SK-N-SH (cell line): ENCODE measurements at places on chromosomes 16 and 17.
A peak's percentile ranks its signal among the peaks of the same experiment; 100 is the strongest.

GRCh38 chr17:17830740-17831207 lies 6.0 kb downstream of the SREBF1 start:
- H3K36me3 ChIP-seq: no peaks in the 10 kb centered on the region
- H3K4me3 ChIP-seq: no peak overlapping the region
- no peaks in the 10 kb centered on the region for H3K27me3 ChIP-seq
- no peak for DNase-seq
- H3K27ac ChIP-seq: peak overlapping the region; percentile 97
- H3K4me1 ChIP-seq: no peaks in the 10 kb centered on the region

DNA sequence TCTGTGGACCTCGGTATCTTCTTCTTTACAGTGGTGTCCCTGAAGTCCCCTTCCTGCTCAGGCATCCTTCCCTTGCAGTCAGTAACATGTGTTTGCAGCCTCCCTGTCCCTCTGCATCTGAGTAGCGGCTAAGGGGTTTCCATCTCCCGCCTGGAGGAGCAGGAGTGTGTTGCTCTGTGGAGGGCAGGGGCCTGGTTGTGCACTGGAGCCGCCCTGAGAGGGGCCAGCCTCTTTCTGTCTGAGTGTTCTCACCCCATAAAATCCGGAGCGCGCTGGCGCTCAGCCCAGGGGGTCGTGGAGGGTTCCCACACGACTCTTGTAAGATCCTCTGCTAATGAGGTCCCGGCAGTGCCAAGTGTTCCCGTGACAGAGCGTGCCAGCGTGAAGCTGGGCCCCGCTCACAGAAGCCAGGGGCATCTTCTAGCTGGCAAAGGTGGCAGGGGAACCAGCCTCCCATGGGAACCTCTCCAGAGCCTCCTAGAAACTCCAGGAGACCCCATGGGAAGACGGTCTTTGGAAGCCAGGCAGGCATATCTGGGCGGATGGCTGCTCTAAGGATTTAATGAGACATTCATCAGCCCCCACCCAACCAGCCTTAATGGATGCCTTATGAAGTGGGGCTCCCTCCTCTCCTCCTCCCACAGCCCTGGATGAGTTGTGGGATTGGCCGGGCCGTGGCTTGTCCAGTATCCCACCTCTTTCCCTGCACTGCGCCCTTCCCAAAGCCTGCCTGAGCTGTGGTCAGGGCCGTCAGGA lies 91.4 kb upstream of the GSE1 start:
- peaks cover 40% of the 10 kb centered on the region for H3K4me1 ChIP-seq
- H3K36me3 ChIP-seq: no peaks in the 10 kb centered on the region
- no peaks in the 10 kb centered on the region for H3K27me3 ChIP-seq
- H3K4me3 ChIP-seq: no peak overlapping the region
- no peak for DNase-seq
- no peak overlapping the region for H3K27ac ChIP-seq

DNA sequence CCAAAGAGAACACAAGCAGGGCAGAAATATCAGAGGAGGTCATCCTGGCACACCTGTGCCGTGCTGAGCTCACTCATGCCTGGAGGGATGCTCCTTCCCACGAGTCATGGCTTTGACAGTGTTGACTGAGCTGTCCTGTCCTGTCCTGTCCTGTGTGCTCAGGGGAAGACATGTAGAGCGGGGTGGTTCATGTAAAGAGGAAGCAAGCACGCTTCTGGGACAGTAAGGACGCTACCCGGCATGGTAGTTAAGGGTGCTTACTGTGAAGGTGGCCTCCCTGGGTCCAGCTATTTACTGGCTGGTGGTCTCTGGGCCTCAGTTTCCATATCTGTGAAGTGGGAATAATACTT lies 398 bp downstream of the LGALS9 start:
- H3K27ac ChIP-seq: no peak overlapping the region
- no peaks in the 10 kb centered on the region for H3K36me3 ChIP-seq
- no peak overlapping the region for H3K4me3 ChIP-seq
- no peak for DNase-seq
- H3K4me1 ChIP-seq: no peaks in the 10 kb centered on the region; the same call in 1 of the 2 replicates
- H3K27me3 ChIP-seq: no peaks in the 10 kb centered on the region

- no peaks in the 10 kb centered on the region for H3K4me1 ChIP-seq
- DNase-seq: no peak
- no peaks in the 10 kb centered on the region for H3K36me3 ChIP-seq
- H3K27ac ChIP-seq: no peak overlapping the region
- H3K27me3 ChIP-seq: no peaks in the 10 kb centered on the region
These were observed 220.0 kb downstream of the CDH13 start for GRCh38 chr16:82846806-82847205.

GRCh38 chr16:69535123-69536050 lies 30.4 kb upstream of the NFAT5 start:
- H3K36me3 ChIP-seq: no peaks in the 10 kb centered on the region
- H3K27ac ChIP-seq: no peak overlapping the region
- H3K27me3 ChIP-seq: no peaks in the 10 kb centered on the region

- H3K27ac ChIP-seq: no peak overlapping the region
- H3K36me3 ChIP-seq: no peaks in the 10 kb centered on the region
- H3K27me3 ChIP-seq: no peaks in the 10 kb centered on the region
- no peak for DNase-seq
- no peak overlapping the region for H3K4me3 ChIP-seq
- peaks cover 19% of the 10 kb centered on the region; the same call in 1 of the 2 replicates for H3K4me1 ChIP-seq
These were observed 28.7 kb upstream of the DDX52 start for GRCh38 chr17:37671824-37672547.

GRCh38 chr16:74582970-74583369 lies 23.9 kb downstream of the GLG1 start:
- no peaks in the 10 kb centered on the region for H3K27me3 ChIP-seq
- H3K36me3 ChIP-seq: no peaks in the 10 kb centered on the region
- DNase-seq: no peak
- no peak overlapping the region for H3K27ac ChIP-seq

DNA sequence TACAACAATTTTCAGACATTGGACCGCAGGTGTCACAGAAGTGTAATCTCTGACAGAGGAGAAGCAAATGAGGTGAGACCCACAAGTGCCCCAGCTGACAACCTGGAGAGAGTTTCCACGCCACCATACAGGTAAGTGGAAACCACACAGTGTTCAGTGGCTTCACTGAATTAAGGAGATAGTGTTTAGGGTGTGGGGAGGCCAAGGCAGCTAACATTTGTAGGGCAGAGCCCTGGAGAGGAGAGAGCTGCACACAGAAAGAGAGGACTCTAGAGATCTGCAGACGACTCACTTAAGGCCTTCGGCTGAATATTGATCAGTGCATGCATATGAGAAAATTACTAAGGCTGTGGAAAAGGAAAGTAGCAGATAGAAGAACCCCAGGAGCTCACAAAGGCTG lies 228.9 kb upstream of the TNRC6C start:
- H3K36me3 ChIP-seq: no peaks in the 10 kb centered on the region
- no peak for DNase-seq
- no peak overlapping the region for H3K27ac ChIP-seq
- H3K4me1 ChIP-seq: peaks cover 6% of the 10 kb centered on the region; the same call in 1 of the 2 replicates
- no peak overlapping the region for H3K4me3 ChIP-seq
- H3K27me3 ChIP-seq: peaks cover 5% of the 10 kb centered on the region; the same call in 1 of the 2 replicates

- H3K4me1 ChIP-seq: no peaks in the 10 kb centered on the region; the same call in 1 of the 2 replicates
- H3K36me3 ChIP-seq: peaks cover 3% of the 10 kb centered on the region
- H3K27ac ChIP-seq: no peak overlapping the region
- H3K27me3 ChIP-seq: no peaks in the 10 kb centered on the region
- no peak overlapping the region for H3K4me3 ChIP-seq
These were observed 80.1 kb downstream of the VAT1L start for GRCh38 chr16:77868478-77868877.

DNA sequence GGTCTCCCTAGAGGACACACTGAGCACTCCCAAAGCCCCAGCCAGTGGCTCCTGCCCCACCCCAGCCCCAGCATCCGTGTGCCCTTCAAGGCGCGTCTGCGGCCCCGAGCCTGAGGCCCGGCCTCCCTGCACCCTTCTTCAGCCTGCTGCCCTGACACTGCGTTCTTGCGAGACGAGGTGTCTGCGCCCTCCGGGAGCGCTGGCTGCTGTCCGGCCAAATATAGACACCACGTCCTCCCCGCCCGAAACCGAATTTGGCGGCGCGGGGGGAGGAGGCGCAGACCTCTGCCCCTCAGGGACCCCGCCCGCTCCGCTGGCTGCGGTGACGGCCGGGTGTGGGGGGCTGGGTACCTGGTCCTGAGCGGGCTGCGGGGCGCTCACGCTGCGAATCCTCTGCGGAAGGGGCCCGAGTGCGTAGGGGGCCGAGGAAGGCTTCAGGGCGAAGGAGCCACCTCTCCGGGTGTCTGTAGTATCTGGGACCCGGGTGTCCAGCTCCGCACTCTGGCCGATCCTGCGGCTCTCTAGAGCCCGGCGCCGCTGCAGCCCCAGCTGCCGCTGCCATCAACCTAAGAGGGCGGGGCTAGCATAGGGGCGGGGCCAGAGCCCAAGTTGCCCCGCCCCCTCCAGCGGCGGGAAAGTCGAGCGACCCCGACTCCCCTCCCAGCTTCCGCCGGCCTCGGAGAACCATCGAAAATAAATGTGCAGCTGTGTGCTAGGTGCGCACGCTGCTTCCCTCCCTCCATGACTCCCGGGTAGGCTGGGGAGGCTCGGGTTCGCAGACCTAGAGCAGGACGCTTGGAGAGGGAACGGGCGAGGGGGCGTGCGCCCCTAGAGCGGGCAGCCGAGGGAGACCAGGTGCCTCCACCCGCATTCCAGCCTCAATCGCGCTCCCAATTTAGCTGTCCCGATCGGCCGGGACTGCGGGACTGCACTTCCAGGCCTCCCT lies at the start of gene CORO6:
TSS of gene CORO6 (minus strand) at position 576 of the 946 bp plus-strand sequence. CDS start 1,491 bp downstream, outside the sequence.
- H3K27me3 ChIP-seq: no peaks in the 10 kb centered on the region
- peak within 1 kb of the TSS; percentile 75 for H3K4me3 ChIP-seq
- H3K36me3 ChIP-seq: no peaks in the 10 kb centered on the region

DNA sequence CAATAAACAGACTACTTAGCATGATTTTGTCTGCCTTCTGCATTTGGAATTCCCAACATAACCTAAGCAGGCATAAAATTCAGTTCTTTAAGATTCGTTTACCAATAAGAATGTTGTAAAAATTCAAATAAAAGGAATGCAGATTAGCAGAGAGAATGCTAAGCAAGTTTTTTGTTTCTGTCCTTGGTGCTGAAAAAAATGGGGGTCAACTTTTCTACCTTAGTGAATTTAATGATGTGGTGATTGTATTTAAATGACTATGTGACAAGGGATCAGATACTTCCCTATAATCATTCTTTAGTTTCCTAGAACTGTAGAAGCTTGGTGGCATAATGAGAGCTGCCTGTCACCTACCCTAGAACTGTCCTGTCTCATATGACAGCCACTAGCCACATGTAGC lies 159.5 kb downstream of the RBFOX1 start:
- DNase-seq: no peak
- no peaks in the 10 kb centered on the region for H3K36me3 ChIP-seq
- no peak overlapping the region for H3K27ac ChIP-seq
- H3K27me3 ChIP-seq: no peaks in the 10 kb centered on the region

GRCh38 chr16:88337021-88337420 lies 45.7 kb upstream of the ZNF469 start:
- peaks cover 18% of the 10 kb centered on the region for H3K4me1 ChIP-seq
- no peaks in the 10 kb centered on the region for H3K27me3 ChIP-seq
- DNase-seq: no peak
- H3K4me3 ChIP-seq: no peak overlapping the region
- H3K36me3 ChIP-seq: no peaks in the 10 kb centered on the region

DNA sequence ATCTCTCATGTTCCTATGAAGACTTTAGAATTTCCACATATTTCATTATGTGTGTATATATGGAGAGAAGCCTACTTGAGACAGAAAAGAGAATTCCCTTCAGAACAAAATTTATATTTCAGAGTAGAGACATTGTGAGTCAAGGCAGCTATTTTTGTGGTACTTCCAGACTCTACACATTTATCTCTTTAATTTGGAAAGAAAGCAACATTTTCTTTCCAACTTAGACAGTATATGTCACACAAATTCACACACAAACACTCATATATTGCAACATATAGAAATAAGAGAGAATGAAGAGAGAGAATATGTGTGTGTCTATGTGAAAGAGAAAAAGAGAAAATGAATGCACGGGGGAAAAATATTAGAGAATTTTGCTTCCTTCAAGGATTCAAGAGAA lies 158.8 kb downstream of the CDH8 start:
- H3K4me3 ChIP-seq: no peak overlapping the region
- no peaks in the 10 kb centered on the region for H3K27me3 ChIP-seq
- H3K4me1 ChIP-seq: no peaks in the 10 kb centered on the region

DNA sequence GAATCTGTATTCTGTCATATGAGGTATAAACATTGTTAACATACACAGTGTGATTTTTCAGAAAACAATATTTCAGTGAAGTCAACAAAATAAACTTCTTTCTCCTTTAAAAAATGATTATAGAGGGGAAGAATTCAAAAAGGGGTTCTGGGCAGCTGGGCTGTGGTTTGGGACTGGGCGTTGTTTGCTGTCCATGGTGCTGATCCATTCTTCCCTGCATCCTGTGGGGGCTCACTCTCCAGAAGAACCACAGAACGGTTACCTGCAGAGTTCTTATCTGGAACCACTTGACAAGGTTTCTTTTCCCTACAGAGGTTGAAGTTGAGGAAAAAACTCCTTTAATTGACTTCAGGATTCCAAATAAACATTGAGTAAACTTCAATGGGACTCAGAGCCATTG lies 1091.0 kb downstream of the CDH8 start:
- no peaks in the 10 kb centered on the region for H3K27me3 ChIP-seq
- H3K4me3 ChIP-seq: no peak overlapping the region; the same call in 1 of the 2 replicates
- H3K27ac ChIP-seq: no peak overlapping the region
- H3K4me1 ChIP-seq: no peaks in the 10 kb centered on the region
- no peak for DNase-seq

DNA sequence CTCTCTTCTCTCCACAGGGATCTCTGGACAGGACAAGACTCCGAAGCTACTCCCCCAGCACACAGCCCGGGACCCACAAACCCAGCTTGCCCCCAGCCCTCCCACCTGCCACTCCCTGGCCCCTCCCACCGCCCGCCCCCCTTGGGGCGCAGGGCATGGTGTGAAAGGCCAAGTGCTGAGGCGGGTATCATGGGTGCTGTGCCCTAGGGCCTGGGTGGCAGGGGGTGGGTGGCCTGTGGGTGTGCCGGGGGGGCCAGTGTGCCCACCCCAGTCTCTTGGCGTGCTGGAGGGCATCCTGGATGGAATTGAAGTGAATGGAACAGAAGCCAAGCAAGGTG lies 11.4 kb downstream of the THRA start:
- no peak for DNase-seq
- H3K4me1 ChIP-seq: peaks cover 71% of the 10 kb centered on the region; the same call in 1 of the 2 replicates
- no peak overlapping the region for H3K4me3 ChIP-seq
- no peak overlapping the region for H3K27ac ChIP-seq
- H3K36me3 ChIP-seq: no peaks in the 10 kb centered on the region; the same call in 1 of the 2 replicates

- H3K36me3 ChIP-seq: no peaks in the 10 kb centered on the region
- H3K27me3 ChIP-seq: no peaks in the 10 kb centered on the region
- DNase-seq: no peak
- peak overlapping the region; percentile 68 for H3K4me3 ChIP-seq
- H3K27ac ChIP-seq: no peak overlapping the region
These were observed 760 bp upstream of the SEC14L5 start for GRCh38 chr16:4957420-4957719.

DNA sequence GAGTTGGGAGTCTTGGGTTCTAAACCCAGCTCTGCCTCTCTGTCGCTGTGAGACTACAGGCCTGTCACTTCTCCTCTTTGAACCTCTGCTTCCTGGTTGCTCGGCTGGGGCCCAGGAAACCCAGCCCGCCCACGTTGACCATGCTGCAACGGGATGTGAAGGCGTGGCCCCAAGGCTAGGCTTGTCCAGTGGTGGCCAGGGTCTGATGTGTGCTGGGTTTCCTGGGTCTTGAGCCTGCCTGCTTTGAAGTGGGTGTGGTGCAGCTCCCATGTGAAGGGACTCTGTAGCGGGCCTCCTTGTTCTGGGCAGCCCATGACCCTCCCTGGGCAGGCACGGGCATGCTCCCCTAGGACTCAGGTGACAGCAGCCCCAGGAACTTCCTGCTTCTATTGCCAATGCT lies 82.3 kb downstream of the SDR42E1 start:
- H3K4me1 ChIP-seq: no peaks in the 10 kb centered on the region
- no peak overlapping the region for H3K27ac ChIP-seq
- no peak for DNase-seq
- H3K4me3 ChIP-seq: no peak overlapping the region
- H3K36me3 ChIP-seq: no peaks in the 10 kb centered on the region
